HFFc6 (cell line): ENCODE measurements at places on chromosomes 4 and X. TPM values are rescaled to one million over a fixed set of nuclear protein-coding genes. Genes with fewer than 3 reads are reported as not detected.

- H3K36me3 ChIP-seq, result no peaks in the 10 kb centered on the region
- H3K4me1 ChIP-seq, result peaks cover 32% of the 10 kb centered on the region
- no peak overlapping the region for H3K4me3 ChIP-seq
These were observed 17.2 kb downstream of the RXFP1 start for GRCh38 chr4:158538911-158539310.

- no peak overlapping the region for H3K27ac ChIP-seq
- no peak overlapping the region for H3K4me3 ChIP-seq
- no peaks in the 10 kb centered on the region for H3K4me1 ChIP-seq
- DNase-seq, result no peak
These were observed 96.7 kb downstream of the ITM2A start for GRCh38 chrX:79270401-79270800.

DNA sequence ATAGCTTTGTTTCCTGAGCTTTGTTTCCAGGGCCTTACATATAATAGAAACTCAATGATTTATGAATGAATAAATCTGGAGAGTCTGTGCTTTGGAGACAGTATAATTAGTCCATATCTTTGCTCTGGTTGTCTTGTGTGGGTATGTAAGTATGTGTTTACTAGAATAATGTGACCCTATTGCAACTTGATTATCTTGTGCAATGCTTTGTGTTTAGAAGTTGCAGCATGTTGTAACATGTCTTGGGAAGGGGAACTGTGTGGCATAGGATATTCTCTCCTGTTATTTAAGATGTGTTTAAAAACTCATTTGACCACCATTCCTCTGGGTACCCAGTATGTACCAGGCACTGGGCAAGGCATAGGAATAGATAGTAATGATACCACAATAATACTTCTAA, 6.1 kb downstream of the SPATA18 start:
- DNase-seq, result no peak
- H3K4me3 ChIP-seq, result no peak overlapping the region
- H3K36me3 ChIP-seq, result no peaks in the 10 kb centered on the region
- peaks cover 12% of the 10 kb centered on the region for H3K4me1 ChIP-seq
- H3K27ac ChIP-seq, result no peak overlapping the region

- H3K4me3 ChIP-seq, result no peak overlapping the region
- H3K27ac ChIP-seq, result no peak overlapping the region
- H3K36me3 ChIP-seq, result no peaks in the 10 kb centered on the region
- peaks cover 2% of the 10 kb centered on the region; the same call in 1 of the 2 replicates for H3K27me3 ChIP-seq
- H3K4me1 ChIP-seq, result no peaks in the 10 kb centered on the region
- no peak for DNase-seq
These were observed 4.4 kb downstream of the CTAG2 start for GRCh38 chrX:154648931-154649330.

DNA sequence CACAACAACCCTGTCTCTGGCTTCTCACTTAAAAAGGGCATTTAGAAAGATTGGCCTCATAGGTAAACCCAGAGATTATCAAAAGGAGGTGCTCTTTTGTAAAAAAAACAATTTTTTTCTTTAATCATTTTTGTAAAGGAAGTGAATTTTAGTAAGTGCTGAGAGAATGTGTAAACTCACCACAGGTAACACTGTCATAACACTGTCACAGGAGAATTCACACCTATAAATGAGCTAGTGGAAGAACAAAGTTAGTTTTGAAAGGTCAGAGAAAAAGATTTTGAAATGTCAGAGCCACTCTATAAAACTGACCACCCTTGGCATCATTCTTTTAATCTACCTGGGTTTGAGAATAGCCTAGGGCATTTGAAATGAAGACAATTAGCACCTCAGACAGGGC, 3.3 kb upstream of the SH2D1A start:
- no peaks in the 10 kb centered on the region for H3K36me3 ChIP-seq
- H3K27me3 ChIP-seq, result no peaks in the 10 kb centered on the region
- H3K4me1 ChIP-seq, result no peaks in the 10 kb centered on the region
- no peak for DNase-seq
- no peak overlapping the region for H3K4me3 ChIP-seq
- no peak overlapping the region for H3K27ac ChIP-seq

- H3K4me1 ChIP-seq, result peaks cover 17% of the 10 kb centered on the region
- no peaks in the 10 kb centered on the region for H3K36me3 ChIP-seq
- no peak overlapping the region for H3K27ac ChIP-seq
- no peak for DNase-seq
These were observed 94.1 kb upstream of the HPRT1 start for GRCh38 chrX:134365904-134366303.

DNA sequence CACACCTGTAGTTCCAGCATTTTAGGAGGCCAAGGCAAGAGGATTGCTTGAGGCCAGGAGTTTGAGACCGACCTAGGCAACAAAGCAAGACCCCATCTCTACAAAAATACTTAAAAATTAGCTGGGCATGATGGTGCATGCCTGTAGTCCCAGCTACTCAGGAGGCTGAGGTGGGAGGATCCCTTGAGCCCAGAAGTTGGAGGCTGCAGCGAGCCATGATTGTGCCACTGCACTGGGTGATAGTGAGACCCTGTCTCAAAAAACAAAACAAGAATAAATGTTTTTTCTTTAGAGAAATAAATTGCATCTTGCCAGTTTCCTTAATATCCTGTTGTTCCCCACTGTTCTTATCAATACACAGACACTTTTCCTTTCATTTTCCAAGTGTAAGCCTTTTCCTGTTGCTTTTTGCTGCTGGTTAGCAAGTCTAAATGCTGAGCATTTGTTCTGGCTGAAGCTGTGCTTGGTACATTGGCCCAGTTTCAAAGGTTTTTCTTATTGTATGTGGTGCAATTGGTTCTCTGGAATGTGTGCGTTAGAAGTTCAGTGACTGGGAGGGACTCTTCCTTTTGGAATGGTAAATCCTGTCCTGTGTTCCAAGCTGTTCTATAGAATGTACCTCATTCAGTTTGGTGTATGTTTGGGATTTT, 98.2 kb downstream of the AFF1 start:
- no peaks in the 10 kb centered on the region; the same call in 1 of the 2 replicates for H3K36me3 ChIP-seq
- no peak overlapping the region for H3K27ac ChIP-seq

GRCh38 chr4:181538431-181538830, 704.8 kb upstream of the TENM3 start:
- no peaks in the 10 kb centered on the region for H3K36me3 ChIP-seq
- no peak for DNase-seq
- no peak overlapping the region for H3K27ac ChIP-seq
- no peak overlapping the region for H3K4me3 ChIP-seq

DNA sequence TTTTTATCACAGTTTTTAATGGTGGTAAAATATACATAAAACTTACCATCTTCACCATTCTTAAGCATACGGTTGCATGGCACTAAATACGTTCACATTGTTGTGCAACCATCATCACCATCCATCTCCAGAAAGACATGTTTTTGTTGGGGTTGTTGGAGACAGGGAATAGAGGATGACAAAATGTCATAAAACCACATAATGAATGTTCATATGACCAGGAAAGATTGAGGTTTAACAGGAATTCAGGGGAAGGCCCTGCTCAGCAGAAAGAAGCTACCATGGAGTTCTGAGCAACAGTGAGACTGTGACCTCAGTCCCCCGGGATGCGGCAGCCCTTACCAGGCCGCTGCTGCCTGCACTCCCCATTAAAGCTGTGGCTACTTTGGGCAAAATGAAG, 63.9 kb upstream of the TRIM2 start:
- peaks cover 57% of the 10 kb centered on the region for H3K4me1 ChIP-seq
- no peaks in the 10 kb centered on the region; the same call in 1 of the 2 replicates for H3K27me3 ChIP-seq
- H3K27ac ChIP-seq, result no peak overlapping the region
- H3K36me3 ChIP-seq, result no peaks in the 10 kb centered on the region

- H3K27ac ChIP-seq, result peak overlapping the region; percentile 69
- H3K36me3 ChIP-seq, result 0 out of 2 replicates have a peak, but pooled peaks cover 5% of the 10 kb centered on the region
- H3K4me1 ChIP-seq, result peaks cover 22% of the 10 kb centered on the region
These were observed 123.8 kb downstream of the LUZP4 start for GRCh38 chrX:115413246-115413878.

- H3K36me3 ChIP-seq, result no peaks in the 10 kb centered on the region
- H3K4me1 ChIP-seq, result no peaks in the 10 kb centered on the region
- H3K27me3 ChIP-seq, result no peaks in the 10 kb centered on the region
- DNase-seq, result no peak
- no peak overlapping the region for H3K4me3 ChIP-seq
These were observed 80.4 kb downstream of the HS6ST2 start for GRCh38 chrX:132877954-132878536.

DNA sequence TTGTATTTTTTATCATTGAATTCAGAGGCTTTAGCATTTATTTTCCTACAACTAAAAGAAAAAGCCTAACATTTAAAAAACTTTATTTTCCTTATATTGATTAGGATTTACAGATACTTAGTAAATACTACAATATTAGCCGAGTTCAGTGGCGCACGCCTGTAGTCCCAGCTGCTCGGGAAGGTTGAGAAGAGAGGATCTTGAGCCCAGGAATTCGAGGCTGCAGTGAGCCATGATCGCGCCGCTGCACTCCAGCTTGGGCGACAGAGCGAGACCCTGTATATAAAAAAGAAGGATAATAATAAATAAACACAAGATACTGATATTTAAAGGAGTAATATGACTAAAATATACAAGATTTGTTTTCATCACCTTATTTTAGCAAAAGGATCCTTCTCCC, 681 bp upstream of the UPF3B start:
- H3K4me3 ChIP-seq, result peak overlapping the region; percentile 99
- no peak for DNase-seq
- peaks cover 14% of the 10 kb centered on the region for H3K4me1 ChIP-seq
- H3K27me3 ChIP-seq, result peaks cover 4% of the 10 kb centered on the region; the same call in 1 of the 2 replicates
- H3K36me3 ChIP-seq, result no peaks in the 10 kb centered on the region

DNA sequence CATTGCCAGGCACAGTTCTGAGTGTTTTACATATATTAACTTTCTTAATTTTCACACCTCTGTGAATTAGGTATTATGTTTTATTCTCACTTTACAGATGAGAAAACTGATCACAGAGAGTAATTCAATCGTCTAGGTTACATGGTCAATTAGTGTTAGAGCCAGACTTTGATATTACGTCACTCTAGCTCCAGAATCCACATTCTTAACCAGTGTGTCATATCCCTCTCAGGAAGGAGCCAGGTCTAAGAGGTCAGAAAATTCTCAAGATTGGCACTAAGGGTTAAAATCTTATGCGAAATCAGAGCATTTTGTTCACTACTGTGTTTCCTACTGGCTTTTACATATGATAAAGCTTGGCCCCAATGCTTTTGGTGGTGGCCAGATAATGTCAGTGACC, 7.4 kb downstream of the DMP1 start:
- H3K27ac ChIP-seq, result no peak overlapping the region
- peaks cover 1% of the 10 kb centered on the region for H3K27me3 ChIP-seq
- peaks cover 27% of the 10 kb centered on the region for H3K4me1 ChIP-seq
- peak; percentile 23 for DNase-seq
- no peaks in the 10 kb centered on the region for H3K36me3 ChIP-seq

GRCh38 chr4:139619644-139620043, 46.0 kb upstream of the MGST2 start:
- H3K4me1 ChIP-seq, result no peaks in the 10 kb centered on the region
- H3K36me3 ChIP-seq, result no peaks in the 10 kb centered on the region
- H3K4me3 ChIP-seq, result no peak overlapping the region
- no peak overlapping the region for H3K27ac ChIP-seq

DNA sequence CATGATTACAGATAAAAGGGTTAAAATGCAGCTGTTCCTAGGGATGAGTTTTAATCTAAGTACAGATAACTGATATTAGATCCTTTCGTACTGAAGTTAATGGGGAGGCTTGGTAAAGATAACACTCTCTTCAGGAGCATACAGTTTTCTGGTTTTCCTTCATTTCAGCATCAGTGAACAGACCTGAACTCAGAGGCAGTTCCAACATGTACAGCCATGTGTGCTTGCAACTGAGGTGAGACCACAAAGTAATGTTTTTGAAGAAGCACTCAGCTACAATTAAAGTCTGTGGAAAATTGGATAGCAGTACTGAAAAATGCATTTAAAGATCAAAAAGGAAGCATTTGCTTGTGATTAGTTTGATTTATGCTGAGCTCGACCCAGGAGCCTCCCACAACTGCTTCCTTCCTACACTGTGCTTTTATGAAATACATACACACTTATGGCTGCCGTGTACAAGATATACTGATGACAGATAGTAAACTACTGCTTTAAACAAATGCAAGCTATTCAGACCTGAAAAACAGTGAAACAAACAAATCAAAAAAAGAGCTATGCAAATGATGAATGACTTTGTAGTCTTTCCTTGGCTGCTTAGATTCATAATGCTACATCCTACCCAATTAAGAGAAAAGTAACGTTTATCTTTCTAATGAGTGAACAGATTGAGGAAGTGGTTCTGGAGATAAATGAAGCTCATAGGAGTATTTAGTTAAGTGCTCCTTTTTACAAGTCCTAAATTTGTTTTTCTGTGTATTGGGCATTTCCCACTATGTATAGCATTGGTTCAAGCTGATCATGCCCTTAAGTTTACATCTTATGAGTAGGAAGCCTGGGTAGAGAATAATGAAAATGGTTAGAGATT, 68.4 kb downstream of the PDLIM5 start:
- H3K36me3 ChIP-seq, result peaks cover 51% of the 10 kb centered on the region
- H3K4me1 ChIP-seq, result peaks cover 93% of the 10 kb centered on the region

DNA sequence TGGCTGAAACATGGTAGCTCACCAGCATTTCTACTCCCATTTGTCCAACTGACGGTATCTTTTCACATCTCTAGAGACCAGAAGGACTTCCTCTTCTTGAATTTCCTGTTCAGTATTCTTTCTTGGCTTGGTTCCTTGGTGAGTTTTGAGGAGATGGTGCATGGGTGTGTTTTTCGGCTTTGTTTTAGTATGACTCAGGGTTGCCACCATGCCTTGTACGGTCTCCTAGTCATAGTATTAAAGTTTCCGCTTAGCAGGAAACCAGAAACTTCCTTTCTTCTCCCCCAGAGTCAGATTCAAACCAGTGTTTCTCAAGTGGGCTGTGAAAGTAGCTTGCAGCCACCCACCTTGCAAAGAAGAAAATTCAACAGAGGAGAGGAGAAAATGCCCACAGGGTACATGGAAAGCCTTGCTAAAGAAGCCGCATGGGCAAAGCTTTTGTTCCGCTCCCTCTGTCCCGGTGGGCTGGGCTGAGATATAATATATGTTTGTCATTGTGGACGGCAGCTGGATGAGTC, 5.7 kb downstream of the CD99 start:
- peak; percentile 93 for DNase-seq
- peaks cover 88% of the 10 kb centered on the region for H3K4me1 ChIP-seq
- peaks cover 8% of the 10 kb centered on the region for H3K27me3 ChIP-seq
- H3K36me3 ChIP-seq, result peaks cover 84% of the 10 kb centered on the region
- H3K4me3 ChIP-seq, result peak overlapping the region; percentile 77

DNA sequence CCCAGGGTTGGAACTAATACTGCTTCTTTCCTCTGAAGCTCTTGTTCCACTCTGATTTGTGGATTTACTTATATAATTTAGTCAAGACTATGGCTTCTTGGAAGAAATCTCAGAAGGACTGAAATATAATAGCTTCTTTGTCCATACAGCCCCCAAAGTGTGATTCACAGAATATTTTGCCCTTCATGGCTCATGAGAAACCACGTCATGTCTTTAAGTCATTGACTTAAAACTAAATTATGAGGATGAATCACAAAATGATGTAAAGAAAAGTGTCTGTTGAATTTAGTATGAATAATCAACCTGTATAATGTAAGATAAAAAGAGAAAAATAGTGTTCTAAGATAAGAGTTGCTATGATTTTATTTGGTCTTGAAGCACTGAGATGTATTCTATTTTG, 43.3 kb upstream of the AGA start:
- peak; percentile 39 for DNase-seq
- H3K4me3 ChIP-seq, result peak overlapping the region; percentile 67; the same call in 1 of the 2 replicates
- peaks cover 34% of the 10 kb centered on the region for H3K36me3 ChIP-seq
- peaks cover 2% of the 10 kb centered on the region; the same call in 1 of the 2 replicates for H3K27me3 ChIP-seq
- peak overlapping the region; percentile 97 for H3K27ac ChIP-seq
- H3K4me1 ChIP-seq, result peaks cover 92% of the 10 kb centered on the region

The STAG2 gene
- total RNA-seq, result 41.0 to 48.2 TPM (median 42.0 TPM) in 3 replicates

The DCAF8L2 gene
- total RNA-seq, result not detected in 3 replicates

The BCORL1 gene
- total RNA-seq, result 11.7 to 15.3 TPM (median 13.1 TPM) in 3 replicates

The PLXNB3 gene
- total RNA-seq, result 14.9 to 37.1 TPM (median 31.6 TPM) in 3 replicates

The ATOH1 gene
- not detected in 3 replicates for total RNA-seq
